Stimulated activated CD4-positive, alpha-beta T cell treated with anti-CD3 and anti-CD28 coated beads, TNF-alpha, amount 100 ng/mL, for 4 hours (primary cell): ENCODE measurements at places on chromosomes 16 and 17.

GRCh38 chr16:2484898-2485508 lies 10.1 kb downstream of the TBC1D24 start:
- DNase-seq = no peak

- DNase-seq = no peak
Observed at GRCh38 chr16:12010388-12011251, 34.1 kb downstream of the SNX29 start.

DNA sequence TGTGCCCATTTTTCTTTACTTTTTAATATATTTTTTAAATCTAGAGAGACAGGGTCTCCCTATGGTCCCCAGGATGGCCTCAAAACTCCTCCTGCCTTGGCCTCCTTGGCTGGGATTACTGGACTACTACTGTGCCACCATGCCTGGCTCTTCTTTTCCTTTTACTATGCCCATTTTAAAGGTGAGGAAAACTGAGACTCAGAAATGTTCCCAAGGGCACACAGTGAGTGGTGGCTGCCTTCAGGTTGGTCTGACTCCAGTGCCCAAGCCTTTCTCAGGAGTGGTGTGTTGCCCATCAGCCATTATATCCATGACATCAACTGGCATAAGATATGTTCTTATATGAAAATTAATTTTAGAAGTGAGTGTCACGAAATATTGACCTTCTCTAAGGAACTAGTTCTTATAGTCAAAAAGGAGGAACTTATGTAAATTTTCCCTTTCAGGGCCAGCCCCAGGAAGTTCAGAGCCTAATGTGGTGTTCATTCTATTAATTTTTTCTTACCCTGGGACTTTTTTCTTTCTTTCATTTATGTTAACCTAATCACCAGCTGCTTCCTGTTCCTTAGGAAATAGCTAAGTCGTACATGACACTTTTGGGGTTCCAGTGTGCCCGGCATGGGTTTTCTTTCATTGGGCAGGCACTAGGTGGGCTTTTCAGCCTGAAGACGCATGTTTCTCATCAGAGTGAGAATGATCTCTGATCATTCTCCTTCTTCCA lies 17.9 kb upstream of the SPN start:
- no peak for DNase-seq

DNA sequence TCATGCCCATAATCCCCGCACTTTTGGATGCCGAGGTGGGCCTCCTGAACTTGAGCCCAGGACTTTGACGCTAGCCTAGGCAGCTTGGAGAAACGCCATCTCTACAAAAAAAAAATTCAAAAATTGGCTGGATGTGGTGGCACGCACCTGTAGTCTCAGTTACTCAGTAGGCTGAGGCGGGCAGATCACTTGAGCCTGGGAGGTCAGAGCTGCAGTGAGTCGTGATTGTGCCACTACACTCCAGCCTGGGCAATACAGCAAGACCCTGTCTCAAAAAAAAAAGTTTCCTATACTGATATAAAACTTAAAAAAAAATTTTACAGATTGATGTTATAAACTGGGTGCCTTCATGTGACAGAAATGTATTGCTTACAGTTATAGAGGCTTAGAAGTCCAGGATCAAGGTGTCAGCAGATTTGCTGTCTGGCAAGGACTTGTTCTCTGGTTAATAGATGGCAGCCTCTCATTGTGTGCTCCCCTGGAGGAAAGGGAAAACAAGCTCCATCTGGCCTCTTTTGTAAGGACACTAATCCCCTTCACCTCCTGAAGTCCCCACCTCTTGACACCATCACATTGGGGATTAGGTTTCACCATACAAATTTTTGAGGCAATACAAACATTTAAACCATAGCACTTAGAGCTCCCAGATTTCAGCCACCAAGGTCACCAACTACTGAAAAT lies 8.5 kb upstream of the CES3 start:
- no peak for DNase-seq

GRCh38 chr17:34725008-34725407 lies 145.6 kb downstream of the TMEM132E start:
- no peak for DNase-seq

DNA sequence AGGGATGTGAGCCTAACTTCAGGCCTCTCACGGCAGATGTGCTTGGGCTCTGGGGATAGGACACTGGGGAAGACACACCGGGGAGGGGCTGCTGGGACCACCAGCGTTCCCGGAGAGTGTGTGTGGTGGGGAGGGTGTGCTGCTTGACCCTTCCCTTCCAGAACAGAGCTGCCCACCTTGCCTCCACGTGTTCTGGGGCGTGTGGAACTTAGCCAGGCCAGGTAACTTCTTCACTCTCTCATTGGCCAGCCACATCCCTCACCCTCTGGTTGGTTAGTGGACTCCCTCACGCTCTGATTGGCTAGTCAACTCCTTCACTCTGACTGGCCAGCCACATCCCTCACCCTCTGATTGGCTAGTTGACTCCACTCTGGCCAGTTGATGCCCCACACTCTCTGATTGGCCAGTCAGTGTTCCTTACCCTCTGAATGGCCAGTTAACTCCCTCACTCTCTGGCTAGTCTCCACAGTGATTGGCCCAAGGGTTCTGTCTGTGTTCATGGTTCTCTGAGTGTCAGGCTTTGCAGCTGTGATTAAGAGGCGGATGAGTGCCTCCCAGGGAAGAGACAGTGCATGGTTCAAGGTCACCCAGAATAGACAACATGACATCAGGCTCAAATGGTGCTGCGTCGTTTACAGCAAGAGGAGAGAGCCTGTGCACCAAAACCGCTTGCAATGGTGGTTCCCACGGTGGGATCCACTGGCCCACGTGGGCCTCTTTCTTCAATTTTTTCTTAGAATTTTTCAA lies 10.0 kb downstream of the TMEM235 start:
- no peak for DNase-seq
